ENCODE measurements at places on chromosomes 16 and 17.

DNA sequence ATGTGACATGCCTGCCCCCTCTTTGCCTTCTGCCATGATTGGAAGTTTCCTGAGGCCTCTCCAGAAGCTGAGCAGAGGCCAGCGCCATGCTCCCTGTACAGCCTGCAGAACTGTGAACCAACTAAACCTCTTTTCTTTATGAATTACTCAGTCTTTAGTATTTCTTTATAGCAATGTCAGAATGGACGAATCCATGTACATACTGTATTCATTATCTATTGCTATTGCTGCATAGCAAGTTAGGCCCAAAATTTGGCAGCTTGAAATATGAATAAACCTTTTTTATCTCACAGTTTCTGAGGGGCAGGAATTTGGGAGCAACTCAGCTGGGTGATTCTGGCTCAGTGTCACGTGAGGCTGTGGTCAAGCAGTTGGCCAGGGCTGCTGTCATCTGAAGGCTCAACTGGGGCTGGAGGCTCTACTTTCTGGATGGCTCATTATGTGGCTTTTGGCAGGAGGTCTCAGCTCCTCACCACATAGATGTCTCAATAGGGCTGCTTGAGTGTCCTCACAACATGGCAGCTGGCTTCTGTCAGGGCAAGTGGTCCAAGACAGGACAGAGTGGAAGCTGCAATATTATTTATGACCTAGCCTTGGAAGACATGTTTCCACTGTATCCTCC is 40.0 kb downstream of the SOCS1 start:
- no peak for DNase-seq

DNA sequence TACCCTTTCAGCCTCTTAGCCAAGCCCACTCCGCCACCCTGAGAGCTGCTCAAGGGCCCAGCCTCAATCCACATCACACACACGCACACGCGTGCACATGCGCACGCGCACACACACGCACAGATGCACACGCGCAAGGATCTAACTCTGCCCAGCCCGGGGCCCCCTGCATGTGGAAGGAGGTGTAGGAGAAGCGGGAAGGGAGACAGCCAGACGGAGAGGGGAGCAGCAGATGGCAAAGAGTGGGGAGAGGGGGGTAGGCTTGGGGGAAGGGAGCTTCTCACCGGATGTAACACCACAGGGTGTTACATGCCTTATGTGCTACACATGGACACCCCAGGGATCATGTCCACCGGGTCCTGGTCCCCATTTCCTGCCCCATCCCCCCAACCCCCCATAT is 15.3 kb downstream of the DLG4 start:
- DNase-seq: no peak

DNA sequence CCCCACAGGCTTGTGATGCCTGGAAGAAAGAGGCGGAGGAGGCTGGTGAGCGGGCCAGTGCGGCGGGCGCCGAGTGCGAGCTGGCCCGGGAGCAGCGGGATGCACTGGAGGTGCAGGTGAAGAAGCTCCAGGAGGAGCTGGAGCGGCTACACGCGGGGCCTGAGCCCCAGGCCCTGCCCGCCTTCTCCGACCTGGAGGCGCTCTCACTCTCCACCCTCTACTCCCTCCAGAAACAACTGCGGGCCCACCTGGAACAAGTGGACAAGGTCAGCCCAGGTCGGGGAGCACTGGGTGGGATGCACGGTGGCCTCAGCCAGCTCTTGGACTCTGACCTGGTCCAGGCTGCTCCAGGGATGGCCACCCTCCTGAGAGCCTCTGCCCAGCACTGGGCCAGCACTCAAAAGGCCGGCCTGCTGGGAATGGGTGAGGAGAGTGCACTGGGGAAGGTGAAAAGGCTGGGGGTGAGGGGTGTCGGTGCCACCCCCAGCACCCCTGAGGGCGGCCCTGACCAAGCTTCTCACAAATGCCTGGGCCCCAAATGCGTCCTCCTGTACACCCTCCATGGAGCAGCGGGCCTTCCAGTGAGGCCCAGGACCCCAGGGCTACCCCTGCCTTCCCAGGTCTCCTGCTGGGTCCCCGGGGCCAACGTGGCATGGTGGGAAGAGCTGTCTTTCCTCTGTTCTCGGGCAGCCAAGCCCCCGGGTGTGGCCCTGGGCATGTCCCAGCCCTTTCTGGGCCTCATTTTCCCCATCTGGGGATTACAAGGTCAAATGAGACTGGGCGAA is 20.8 kb downstream of the UNC13D start:
- no peak for DNase-seq

GRCh38 chr16:88298833-88299745 is 83.7 kb upstream of the ZNF469 start:
- no peak for DNase-seq

DNA sequence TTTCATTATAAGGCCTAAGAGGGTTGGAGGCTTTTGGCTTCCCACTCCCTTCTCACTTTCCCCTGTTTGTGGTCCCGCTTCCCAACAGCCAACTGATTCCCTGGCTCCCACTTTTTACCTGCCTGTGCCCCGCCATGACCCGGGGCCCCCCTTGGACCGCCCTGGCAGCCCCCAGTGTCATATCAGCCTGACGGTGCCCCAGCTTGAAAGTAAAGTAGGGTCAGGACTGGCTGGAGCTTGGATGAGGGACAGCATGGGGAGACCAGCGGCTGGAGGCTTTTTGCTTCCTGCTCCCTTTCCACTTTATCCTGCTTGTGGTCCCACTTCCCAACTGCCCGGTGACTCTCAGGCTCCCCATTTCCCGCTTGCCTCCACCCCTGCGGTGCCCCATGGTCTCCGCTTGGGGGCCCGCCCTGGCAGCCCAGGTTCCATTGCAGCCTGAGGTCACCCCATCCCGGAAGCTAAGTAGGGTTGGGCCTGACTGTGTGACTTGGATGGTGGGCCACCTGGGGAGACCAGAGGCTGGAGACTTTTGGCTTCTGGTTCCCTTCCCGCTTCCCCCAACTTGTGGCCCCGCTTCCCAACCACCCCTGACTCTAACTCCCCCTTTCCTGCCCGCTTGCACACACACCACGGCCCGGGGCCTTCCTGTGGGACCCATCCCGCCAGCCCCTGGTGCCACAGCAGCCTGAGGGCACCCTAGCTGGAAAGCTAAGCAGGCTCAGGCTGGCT is 2274.7 kb downstream of the TP53TG3F start:
- DNase-seq: no peak

DNA sequence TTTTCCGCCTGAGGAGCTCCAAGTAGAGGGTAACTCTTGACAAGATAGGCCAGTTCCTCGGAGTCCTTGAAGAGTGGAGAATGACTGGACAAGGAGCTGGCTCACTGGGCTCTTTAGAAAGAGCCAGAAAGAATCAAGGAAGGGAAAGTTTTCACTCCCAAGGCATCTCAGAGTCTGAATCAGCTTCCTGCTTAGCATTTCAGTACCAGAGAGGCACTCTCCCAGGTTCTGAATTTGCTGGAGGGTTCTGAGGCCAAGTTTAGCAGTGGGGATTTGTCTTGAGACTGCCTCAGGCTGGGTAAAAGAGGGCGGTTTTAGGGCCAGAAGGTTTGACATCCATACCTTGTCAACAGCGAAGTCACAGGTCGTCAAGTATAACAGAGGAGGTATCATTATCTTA is 25.5 kb downstream of the GP2 start:
- no peak for DNase-seq

DNA sequence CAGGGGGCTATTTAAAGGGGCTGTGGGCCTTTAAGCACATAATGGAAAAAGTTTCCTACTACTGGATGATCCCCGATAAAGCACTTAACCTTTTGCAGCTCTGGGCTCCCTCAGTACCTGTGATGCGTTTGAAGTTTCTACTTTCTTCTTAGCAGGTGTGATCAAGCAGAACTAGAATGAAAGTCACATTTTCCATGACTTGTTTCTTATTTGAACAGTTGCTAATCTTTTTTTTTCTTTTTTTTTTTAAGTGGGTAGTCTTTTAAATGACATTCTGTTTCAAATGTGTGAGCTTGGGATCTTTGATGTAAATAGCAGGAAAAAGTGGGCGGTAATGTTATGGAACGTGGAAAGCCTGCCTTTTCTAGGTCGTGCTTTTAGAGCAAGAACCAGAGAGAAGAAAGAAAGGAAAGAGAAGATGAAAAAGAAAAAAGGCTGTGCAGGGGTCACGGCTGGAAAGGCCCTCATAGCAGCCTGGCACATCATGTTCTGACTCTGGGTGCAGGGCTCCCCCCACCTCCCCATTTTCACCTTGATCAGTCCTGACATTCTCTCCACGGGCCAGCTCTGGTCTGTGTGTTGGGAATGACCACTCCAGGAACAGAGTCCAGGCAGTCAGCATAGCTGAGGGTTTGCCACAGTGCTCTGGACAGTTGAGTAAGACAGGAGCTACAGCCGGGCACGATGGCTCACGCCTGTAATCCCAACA is 150.6 kb downstream of the CLEC16A start:
- peak; percentile 7 for DNase-seq

- no peak for DNase-seq
Measured at GRCh38 chr16:51981725-51982124, 565.2 kb downstream of the TOX3 start.

DNA sequence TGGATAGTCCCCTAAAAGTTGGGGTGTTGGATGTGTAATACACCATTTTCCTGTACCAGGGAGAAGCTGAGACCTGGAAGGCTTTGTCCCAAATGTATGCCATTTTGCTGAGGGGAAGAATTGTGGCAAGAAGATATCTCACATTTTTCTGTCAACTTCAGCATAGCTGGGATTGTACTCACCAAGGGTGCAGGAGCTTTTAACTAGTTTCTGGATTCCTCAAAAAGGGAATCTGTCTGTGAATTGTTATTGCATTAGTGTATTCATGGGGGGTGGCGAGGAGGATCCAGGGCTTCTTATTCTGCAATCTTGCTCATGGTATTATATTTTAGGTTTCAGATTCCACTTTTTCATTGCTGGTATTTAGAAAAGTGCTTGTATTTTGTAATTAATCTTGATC is 208.2 kb upstream of the MYOCD start:
- DNase-seq: no peak

DNA sequence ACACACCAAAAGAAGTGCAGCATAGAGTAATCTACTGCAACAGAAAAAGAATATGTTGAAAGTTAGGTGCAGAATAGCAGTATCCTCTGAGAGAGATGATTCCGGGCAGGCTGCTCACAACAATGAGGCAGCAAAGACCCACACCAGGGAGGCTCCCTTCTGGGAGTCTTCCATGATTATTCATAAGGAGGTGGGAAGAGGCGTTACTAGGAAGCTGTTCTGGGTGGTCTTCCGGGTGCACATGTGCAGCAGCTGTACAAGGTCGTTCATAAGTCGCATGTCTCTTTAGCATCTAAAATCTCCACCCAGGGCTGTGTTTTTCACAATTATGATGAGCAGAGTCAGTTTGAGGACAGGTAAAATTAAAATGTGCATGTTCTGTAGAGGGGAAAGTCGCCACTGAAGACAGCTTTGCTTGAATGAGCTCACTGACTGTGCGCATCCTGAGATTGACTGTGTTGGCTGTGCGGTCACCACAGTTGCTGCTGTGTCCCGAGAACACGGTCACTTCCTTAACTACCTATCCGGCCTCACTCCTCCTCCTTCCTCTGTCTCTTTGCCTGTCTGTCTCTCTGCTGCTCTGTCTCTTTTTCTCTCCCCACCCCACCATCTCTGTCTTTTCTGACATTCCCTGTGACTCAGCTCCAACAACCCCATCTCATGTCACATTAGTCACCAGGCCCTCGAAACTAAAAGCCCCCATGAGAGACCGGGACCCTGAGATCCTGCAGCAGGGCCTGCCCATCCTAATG is 125.5 kb upstream of the HSBP1 start:
- no peak for DNase-seq

- no peak for DNase-seq
Measured at GRCh38 chr17:4648741-4649140, 7.3 kb upstream of the ALOX15 start.

DNA sequence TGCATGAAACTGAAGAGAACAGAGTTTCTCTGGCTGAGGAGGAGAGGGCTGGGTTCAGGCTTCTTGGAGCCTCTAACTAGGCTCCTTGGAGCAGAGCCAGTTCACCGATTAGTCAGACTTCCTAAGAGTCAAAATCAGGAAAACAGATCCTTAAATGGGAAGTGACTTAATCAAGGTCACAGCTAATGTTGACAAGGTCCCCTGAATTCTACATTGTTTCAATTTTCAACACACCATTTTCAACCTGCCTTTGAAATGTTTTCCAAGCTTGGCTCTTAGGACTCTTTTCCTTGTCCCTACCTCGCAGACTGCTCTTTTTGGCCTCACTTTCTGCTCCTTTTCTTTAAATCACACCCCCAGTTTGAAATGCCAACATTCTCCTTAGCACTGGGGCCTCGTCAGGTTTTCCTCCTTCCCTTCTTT is 16.3 kb downstream of the MYL4 start:
- no peak for DNase-seq

DNA sequence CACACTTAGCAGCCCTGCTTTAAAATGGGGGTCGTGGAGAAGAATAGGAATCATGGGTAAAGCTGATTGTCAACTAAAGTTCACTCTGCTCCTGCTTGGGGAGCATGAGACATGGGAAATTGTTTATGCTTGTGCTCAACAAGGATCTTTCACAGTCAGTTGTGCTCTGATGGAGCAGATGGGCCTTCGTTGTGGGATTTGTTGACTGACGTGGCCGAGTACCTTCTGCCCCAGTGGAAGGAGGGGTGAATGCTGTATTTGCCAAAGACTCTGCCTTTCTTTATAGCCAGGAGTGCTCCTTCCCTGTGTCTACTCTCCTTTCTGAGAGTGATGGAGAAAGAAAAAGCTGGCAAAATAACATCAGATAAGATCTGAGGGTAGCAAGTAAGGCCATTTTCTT is 11.4 kb downstream of the ARSG start:
- no peak for DNase-seq

- DNase-seq: no peak
Measured at GRCh38 chr17:64679710-64680216, 17.7 kb upstream of the SMURF2 start.

DNA sequence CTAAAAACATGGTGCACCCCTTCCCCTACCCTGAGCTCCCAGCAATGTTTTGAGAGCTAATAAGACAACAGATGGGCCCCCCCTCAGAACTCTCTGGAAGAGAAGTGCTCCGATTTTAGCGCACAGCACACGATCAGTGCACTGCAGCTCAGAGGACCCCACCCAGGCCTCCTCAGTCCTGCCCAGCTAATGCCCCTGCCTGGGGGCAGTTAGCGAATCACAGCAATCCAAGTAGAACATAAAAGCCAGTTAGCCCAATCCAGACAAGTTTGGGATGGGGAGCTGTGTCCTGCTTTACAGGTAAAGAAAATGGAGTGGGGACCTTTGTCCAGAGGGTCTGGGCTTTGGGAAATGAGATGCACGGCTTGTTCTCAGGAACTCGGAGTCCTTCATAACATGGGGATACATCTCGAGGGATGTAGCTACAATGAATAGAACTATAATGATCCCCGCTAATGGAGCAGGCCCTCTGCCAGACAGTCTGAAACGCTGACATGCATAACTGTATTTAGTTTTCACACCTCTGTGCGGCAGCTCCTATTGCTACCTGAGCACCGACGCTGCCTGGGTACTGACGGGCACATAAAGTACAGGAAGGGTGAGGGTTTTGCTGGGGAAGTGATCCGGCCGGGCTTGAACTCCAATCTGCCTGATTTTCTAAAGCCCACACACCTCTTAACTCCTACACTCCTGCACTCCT is 29.7 kb upstream of the CDC42EP4 start:
- no peak for DNase-seq

- no peak for DNase-seq
Measured at GRCh38 chr17:8754890-8755289, 3.5 kb downstream of the SPDYE4 start.
